A549 treated with Hydrocortisone at 1 μM for 4 hours (cell line): ENCODE measurements at places on chromosomes 3 and 15. TPM values are rescaled to one million over a fixed set of nuclear protein-coding genes. Genes with fewer than 3 reads are reported as not detected.

Gene ATP13A5
- total RNA-seq: not detected in 5 replicates

Gene ALDH1L1
- 0.12 to 0.30 TPM (median 0.21 TPM) in 5 replicates for total RNA-seq

Gene SV2B
- total RNA-seq: 0.05 to 0.14 TPM (median 0.08 TPM) in 5 replicates

Gene RAB8B
- 8.9 to 22.6 TPM (median 12.4 TPM) in 5 replicates for total RNA-seq

Gene GPR176
- total RNA-seq: 8.3 to 12.8 TPM (median 9.9 TPM) in 5 replicates
